ENCODE measurements at places on chromosomes 1 and 21.

DNA sequence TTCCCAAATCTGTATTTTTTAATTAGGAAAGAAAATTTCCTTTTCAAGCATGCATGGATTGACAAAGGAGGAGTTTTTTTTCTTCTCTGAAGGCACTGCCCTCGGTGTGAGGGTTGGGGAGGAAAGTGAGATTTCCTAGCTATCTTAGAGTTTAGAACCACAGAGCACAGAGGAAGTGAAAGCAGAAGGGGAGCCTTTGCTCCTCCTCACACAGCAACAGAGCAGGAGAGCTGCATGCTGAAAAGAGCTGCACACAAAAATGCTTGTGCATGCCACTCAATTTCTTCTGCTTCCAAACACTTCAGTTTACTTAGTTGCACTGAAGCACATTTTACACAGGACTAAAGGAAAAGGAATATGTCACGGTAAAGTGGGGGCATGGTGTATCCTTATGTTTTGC is 308.1 kb downstream of the GPATCH2 start:
- peak; percentile 38 for DNase-seq

- no peak for DNase-seq
Observed at GRCh38 chr21:36695671-36696389, 3.1 kb upstream of the SIM2 start.

DNA sequence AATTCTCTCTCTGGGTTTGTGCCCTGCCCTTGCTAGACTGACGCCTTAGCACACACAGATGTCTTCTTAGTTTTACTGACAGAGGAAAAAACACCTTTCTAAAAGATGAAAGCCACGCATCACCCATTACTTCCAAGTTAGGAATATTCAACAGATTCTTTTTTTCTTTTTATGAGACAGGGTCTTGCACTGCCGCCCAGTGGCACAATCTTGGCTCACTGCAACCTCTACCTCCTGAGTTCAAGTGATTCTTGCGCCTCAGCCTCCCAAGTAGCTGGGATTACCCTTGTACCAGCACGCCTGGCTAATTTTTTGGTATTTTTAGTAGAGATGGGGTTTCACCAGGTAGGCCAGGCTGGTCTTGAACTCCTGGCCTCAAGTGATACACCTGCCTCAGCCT is 169.2 kb downstream of the APP start:
- no peak for DNase-seq

DNA sequence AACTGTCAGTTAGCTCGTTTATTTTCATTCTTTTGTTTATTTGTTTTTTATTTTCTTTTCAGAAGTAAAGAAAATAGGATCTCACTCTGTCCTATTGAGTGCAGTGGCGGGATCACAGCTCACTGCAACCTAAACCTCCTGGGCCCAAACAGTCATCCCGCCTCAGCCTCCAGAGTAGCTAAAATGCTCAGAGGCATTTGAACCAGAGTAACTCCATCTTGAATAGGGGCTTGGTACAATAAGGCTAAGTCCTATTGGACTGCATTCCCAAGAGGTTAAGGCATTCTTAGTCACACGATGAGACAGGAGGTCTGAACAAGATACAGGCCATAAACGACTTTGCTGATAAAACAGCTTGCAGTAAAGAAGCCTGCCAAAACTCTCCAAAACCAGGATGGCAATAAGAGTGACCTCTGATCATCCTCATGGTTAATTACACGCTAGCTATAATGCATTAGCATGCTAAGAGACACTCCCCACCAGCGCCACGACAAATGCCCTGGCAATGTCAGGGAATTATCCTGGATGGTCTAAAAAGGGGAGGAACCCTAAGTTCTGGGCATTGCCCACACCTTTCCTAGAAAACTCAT is 13.1 kb upstream of the COP1 start:
- no peak for DNase-seq

- DNase-seq: no peak
Observed at GRCh38 chr1:226697929-226698544, 41.0 kb downstream of the ITPKB start.

DNA sequence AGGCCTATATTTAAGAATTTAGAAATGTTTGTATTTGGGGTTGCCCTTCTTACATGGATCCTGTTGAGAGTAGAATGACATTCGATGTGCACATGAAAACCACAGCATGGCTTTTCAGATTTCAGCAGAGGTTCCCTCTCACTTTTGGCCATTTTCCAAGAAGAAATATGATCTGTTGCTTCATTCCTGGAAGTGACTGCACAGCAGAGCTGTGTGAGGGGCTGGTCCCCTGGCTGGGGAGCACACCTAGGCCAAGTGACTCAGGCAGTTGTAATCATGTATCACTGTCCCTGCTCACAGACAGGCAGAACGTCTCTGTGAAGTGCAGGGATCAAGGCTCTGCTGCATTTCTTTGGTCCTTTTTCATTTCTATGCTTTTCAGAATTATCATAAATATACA is 32.3 kb downstream of the AGT start:
- no peak for DNase-seq

GRCh38 chr1:160401487-160401805 is 1.1 kb downstream of the VANGL2 start:
- DNase-seq: no peak

- no peak for DNase-seq
Observed at GRCh38 chr1:241817956-241818612, 29.9 kb upstream of the EXO1 start.

DNA sequence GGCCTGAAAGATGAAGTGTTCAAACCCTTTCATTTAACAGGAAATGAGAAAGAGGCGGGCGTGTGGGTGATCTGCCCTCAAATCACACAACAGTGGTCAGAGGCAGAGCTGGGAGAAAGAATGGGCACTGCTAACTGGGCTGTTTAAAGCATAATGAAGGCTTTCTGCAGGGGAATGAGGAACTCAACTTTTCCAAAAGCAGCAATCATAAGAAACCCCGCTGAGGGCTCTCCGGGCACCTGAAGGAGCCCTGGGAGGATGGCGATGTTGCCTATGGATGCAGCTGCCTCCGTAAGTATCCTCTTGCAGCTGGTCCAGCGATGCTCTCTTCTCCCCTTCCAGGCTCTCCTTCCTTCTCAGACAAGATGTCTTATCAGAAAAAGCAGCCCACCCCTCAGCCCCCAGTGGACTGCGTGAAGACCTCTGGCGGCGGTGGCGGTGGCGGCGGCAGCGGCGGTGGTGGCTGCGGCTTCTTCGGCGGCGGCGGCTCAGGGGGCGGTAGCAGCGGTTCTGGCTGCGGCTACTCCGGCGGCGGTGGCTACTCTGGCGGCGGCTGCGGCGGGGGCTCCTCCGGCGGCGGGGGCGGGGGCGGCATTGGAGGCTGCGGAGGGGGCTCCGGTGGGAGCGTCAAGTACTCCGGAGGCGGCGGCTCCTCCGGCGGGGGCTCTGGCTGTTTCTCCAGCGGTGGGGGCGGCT is 1.2 kb downstream of the LORICRIN start:
- peak; percentile 38 for DNase-seq

- no peak for DNase-seq
Observed at GRCh38 chr1:207902566-207902965, 8.4 kb downstream of the CD34 start.

GRCh38 chr1:116203181-116203723 is 92.1 kb downstream of the MAB21L3 start:
- no peak for DNase-seq

GRCh38 chr1:4726620-4727341 is 72.4 kb downstream of the AJAP1 start:
- no peak for DNase-seq

GRCh38 chr1:51728611-51729155 is 111.8 kb downstream of the OSBPL9 start:
- no peak for DNase-seq

DNA sequence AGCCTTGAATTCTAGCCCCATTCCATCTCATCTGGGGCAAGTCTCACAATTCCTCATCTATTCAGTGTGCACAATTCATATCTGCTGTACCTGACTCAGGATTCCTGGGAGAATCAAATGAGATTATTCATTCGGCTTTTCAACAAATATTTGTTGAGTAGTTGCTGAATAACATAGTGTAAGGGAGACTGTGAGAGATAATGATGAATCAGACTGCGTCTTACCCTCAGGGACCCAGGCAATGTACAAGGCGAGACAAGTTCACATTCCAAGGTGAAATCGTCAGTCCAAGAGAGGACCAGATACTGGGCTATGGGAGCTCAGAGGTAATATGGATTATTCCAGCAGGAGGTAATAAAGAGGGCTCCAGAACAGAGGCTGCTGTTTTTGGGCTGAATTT is 67.8 kb upstream of the SMYD2 start:
- no peak for DNase-seq

- peak; percentile 11 for DNase-seq
Observed at GRCh38 chr21:37407719-37408420, 41.3 kb downstream of the DYRK1A start.
